ENCODE measurements at places on chromosomes 2 and 18. TPM values are rescaled to one million over a fixed set of nuclear protein-coding genes. Genes with fewer than 3 reads are reported as not detected.

DNA sequence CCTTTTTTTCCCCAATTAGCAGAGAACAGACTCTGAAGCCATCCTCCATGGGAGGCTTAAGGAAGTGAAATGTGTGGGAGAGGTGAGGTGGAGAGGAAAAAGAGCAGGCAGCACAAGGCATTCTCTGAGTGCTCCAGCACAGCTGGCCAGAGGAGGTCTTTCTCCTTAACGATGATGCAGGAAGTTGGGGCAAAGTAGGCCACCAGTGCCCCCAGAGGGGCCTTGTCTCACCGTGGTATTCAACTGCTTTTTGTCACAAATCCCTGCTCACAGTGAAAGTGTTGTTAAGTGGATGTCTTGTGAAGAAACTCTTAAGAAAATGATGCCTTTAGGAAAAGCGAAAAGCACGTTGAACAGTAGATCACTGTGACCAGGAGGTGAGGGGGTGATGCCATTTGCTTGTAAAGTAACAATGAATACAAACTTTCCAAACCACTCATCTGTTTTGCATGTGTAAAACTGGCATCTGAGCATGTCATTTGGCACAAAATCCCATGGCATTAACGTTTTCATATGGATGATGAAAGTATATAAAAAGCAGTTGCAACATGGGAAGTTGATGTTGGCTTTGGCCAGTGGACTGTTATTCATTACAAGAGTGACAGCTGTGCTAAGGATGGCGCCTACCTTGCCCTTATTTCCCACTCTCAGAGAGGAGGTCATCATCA lies 49.2 kb upstream of the CDC42EP3 start:
- no peak for DNase-seq

- no peak for DNase-seq
Observed at GRCh38 chr2:144213797-144214196, 306.1 kb downstream of the ZEB2 start.

- DNase-seq = no peak
Observed at GRCh38 chr2:127313406-127313805, 19.5 kb upstream of the ERCC3 start.

USP34 gene
- polyA plus RNA-seq = 141 TPM

DNA sequence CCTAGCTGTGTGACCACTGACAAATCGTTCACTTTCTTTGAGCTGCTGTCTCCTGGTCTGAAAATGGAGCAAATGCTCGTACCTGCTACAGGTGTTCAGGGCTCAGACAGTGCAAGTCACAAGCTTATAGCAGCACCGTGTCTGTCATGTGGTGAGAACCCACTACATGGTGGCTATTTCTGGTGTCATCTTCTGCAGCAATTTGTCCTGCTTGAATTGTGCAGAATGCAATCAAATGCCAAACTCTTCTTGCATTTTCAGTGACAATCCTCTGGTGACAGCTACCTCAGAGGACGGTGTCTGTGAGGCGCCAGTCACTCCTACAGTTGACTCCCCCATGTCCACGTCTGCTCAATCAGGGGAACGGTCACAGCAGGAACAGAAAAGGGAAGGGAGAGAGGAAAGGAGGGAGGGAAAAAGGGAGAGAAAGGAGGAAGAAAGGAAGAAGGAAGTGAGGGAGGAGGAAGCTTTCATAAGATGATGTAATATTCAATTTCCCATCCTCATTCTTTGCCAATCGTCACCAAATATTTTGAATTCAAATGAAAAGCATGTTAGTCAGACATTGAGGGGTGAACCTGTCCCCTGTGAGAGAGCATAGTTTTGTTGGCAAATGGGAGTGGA lies 122.2 kb downstream of the BCL2 start:
- no peak for DNase-seq

- DNase-seq = no peak
Observed at GRCh38 chr2:218229239-218229638, 12.2 kb downstream of the ARPC2 start.

LHCGR gene
- 0.19 TPM for polyA plus RNA-seq

GALNT14 gene
- 41.7 TPM for polyA plus RNA-seq

DNA sequence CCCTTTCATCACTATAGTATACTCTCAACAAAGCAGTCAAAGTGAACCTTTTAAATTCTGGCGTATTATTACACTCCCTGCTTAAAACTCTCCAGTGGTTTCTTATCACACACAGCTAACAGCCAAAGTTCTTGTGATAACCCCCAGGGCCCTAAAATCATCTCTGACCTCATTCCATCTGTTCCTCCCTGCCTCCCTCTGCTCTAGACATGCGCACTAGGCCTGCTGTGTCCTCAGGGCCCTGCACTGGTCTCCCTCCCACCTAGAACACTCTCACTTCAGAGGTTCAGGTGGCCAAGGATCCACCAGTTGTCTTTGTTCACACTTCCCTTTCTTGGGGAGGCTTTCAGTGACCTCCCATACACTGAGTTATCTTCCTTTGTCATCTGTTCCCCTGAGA lies 603.4 kb downstream of the DSC3 start:
- no peak for DNase-seq

DNA sequence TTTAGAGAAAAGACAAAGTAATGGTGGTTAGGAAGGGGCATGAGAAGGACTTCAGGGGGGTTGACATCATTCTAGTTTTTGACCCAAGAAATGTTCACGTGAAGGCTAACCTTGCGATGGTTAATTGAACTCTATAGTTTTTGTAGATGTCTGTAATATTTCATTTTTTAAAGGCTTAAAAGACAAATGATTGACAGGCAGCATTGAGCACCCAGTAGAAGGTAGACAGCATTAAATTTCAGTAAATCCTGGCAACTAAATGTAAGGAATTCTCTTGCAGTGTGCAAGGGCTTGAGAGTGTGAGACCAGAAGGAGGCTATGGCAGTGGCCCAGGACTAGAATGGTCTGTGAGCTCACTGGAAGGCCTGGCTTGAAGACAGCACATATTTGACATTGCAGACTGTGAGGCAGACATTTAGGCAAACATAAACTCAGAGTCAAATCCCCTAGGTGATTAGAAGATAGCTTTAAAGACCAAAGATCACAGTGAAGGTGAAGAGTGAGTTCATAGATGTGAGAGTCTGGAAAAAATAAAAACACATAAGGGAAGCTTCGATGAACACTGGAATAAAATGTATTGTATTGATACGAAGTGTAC lies 100.1 kb upstream of the MAP4K4 start:
- DNase-seq = no peak

MBP gene
- 17.0 TPM for polyA plus RNA-seq

- no peak for DNase-seq
Observed at GRCh38 chr2:191933307-191934105, 86.6 kb upstream of the CAVIN2 start.

GRCh38 chr2:105486762-105487141 lies 87.9 kb upstream of the FHL2 start:
- DNase-seq = no peak

NAPG gene
- polyA plus RNA-seq = 27.1 TPM

DNA sequence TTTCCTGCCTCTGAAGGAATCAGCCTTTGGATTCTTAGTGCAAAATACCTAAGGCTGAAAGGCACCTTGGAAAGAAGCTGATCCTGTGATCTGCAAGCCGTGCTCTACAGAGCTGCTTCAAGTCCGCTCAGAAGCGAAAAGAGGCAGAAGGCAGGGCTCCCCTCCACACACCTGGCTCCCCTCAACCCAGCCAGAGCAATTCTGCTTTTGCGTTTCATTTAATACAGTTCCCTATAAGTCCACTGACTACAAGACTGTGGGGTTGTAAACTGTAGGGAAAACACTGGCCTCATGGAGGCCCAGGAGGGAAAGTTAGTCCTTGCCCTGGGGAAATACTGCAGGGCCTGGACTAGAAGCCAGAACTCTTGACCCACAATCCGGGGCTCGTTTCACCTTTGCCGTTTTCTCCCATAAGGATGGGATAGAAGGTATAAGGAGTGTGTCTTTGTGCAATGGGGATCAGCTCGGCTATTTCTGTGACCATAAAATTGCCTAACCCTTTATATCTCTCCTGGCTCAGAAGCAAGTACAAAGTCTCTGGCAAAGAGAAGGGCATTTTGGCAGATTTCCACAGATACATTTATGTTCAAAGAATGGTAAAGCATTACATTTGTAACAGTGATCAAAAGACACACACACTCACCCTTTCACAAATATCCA lies 95.8 kb upstream of the TEX51 start:
- no peak for DNase-seq

SIX3 gene
- not detected for polyA plus RNA-seq

GRCh38 chr2:12720278-12720620 lies 3.5 kb downstream of the TRIB2 start:
- no peak for DNase-seq
